ENCODE measurements at places on chromosomes 11 and 22. TPM values are rescaled to one million over a fixed set of nuclear protein-coding genes. Genes with fewer than 3 reads are reported as not detected.

GRCh38 chr22:25193548-25193947 is 6.1 kb upstream of the CRYBB3 start:
- peak; percentile 28 for DNase-seq

DNA sequence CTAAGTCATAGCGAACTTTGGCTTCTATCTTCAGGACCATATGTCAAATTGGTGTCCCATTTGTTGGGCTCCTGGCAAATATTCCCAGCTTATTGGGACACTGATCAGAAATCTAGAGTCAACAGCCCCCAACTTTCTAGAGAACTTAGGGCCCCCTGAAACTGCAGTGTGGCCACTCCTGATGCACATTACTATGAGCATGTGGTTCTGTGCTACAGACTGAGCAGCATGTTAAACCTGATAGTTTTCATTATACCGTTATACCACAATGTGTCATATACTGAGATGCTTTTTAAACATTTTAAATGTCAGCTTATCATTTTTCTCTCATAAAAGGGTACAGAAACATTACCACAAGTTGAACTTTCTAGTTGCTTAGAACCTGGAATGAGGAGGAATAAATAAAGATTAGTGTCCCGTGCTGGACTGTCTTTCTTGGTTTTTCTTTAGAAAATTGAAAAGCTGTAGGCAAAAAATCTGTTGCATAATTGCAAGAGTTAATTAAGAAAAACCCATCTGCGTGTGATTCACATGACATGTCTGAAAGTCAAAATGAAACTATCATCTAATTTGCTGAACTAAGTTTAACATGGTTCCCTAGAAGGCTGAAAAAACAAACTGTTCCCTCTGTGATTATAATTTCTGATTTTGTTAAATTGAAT is 16.4 kb upstream of the CTSC start:
- DNase-seq = no peak

OR10A2 gene
- not detected for polyA plus RNA-seq

DNA sequence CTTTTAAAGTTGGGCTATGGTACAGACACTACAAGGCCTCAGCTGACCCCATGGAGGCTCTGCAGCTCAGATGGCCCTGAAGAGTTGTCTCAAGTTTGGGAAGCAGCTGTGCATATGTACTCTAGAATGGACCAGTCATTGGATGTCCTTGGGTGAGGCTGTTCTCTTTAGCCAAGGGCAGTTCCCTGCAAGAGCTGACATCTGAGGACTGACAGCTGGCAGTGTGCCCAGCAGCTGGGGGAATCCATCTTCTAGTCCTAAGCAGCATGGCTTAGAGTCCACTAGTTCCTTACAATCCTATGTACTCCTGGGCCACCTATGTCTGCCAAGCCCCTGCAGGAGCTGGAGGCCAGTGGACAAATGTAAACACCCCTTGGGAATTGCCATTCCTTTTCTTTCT is 76.5 kb downstream of the C11orf91 start:
- no peak for DNase-seq

DNA sequence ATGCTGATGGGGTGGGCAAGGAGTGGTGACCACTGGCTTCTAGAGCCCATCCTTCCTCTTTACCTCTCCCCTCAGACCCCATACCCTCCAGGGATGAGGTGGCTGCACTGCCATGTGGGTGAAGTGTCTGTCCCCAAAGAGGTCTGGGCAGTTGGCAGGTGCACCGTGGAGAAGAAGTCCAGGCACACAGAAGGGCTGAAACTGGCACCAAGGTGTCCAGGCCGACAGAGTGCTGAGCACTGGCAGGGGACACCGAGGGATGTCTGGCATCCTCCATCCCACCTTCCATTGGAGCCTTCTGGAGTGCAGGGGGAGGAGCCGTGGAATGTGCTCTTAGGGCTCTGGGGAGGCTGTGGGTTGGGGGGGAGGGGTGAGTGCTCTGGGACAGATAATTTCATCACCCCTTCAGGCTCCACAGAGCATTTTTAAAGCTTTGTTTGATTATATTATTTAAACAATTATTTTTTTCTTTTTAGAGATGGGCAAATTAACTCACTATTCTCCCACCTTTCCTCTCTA is 37.9 kb downstream of the PKNOX2 start:
- DNase-seq = no peak

PLAAT3 gene
- 17.0 TPM for polyA plus RNA-seq

- no peak for DNase-seq
Measured at GRCh38 chr22:48695251-48695650, 1132.4 kb downstream of the BRD1 start.

GRCh38 chr11:126834573-126834972 is 166.0 kb downstream of the KIRREL3 start:
- no peak for DNase-seq

GRCh38 chr11:78094250-78094649 is 14.6 kb upstream of the NDUFC2 start:
- no peak for DNase-seq

DNA sequence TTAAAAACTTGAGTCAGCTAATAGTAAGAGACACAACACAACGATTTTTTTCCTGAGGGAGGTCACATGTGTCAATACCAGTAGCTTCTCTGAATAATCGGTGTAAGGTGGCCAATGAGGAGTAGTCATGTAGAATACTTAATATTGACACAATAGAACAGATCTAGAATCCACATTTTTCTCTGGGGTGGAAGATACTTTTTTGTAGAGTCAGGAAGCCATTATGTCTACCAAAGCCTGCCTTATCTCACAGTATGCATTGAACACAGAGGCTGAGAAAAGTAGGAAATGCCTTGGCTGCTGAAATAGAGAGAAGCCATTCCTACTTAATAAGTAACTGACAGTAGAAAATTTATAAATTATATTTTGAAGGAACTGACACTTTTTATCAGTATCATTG is 725.0 kb downstream of the METTL15 start:
- no peak for DNase-seq

- no peak for DNase-seq
Measured at GRCh38 chr11:133926466-133927246, 30.1 kb downstream of the IGSF9B start.

DNA sequence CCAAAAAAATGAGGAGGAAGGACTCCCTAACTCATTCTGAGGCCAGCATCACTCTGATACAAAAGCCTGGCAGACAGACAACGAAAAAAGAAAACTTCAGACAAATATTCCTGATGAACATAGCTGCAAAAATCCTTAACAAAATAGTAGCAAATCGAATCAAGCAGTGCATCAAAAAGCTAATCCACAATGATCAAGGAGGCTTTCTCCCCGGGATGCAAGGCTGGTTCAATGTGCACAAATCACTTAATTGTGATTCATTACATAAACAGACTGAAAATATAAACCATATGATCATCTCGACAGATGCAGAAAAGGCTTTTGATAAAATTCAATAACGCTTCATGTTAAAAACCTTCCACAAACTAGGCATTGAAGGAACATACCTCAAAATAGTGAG is 16.4 kb downstream of the MTMR2 start:
- DNase-seq = no peak

- DNase-seq = no peak
Measured at GRCh38 chr22:28243539-28243938, 324.5 kb upstream of the PITPNB start.

GRCh38 chr22:26027341-26027740 is 141.9 kb upstream of the SEZ6L start:
- DNase-seq = no peak

UBQLNL gene
- polyA plus RNA-seq = 0.62 TPM

DNA sequence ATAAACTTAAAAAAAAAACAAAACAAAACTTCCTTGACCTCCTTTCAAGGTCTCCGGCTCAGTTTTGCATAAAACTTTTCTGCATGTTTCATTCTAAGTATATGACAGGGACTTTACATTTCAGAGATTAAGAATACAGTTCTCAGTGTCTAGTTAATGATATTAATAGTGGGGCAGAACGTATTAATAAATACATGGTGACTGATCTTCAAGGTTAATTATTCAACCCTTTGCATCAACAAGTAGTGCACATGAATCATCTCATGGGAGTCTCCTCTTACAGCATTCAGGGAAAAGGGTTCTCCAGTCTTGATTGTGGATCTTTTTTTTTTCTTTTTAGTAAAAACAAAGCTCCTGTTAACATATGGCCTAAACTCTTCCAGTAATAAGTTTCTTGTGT is 146.8 kb downstream of the KIRREL3 start:
- DNase-seq = no peak

GRCh38 chr11:6587360-6587953 is 16.0 kb downstream of the RRP8 start:
- no peak for DNase-seq

OR4D11 gene
- polyA plus RNA-seq = not detected

OR8A1 gene
- polyA plus RNA-seq = 0.03 TPM

DNA sequence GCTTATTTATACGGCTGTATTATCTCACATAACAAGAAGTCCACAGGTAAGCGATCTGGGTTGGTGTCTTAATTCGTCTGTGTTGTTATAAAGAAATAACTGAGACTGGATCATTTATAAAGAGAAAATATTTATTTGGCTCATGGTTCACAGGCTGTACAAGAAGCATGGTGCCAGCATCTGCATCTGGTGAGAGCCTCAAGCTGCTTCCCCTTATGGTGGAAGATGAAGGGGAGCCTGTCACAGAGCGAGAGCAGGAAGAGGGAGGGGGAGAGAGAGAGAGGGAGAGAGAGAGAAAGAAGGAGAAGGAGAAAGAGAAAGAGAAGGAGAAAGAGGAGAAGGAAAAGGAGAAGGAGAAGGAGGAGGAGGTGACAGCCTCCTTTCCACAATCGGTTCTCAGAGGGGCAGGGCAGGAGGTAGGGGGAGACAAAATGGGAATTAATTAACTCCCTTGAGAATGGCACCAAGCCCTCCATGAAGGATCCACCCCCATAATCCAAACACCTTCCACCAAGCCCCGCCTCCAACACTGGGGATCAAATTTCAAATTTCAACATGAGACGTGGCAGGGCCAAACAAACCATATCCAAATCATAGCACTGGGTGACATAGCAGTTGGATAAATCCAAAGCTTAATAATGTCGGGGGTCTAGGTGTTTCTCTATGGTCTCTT is 15.0 kb upstream of the TRIM44 start:
- DNase-seq = no peak

DNA sequence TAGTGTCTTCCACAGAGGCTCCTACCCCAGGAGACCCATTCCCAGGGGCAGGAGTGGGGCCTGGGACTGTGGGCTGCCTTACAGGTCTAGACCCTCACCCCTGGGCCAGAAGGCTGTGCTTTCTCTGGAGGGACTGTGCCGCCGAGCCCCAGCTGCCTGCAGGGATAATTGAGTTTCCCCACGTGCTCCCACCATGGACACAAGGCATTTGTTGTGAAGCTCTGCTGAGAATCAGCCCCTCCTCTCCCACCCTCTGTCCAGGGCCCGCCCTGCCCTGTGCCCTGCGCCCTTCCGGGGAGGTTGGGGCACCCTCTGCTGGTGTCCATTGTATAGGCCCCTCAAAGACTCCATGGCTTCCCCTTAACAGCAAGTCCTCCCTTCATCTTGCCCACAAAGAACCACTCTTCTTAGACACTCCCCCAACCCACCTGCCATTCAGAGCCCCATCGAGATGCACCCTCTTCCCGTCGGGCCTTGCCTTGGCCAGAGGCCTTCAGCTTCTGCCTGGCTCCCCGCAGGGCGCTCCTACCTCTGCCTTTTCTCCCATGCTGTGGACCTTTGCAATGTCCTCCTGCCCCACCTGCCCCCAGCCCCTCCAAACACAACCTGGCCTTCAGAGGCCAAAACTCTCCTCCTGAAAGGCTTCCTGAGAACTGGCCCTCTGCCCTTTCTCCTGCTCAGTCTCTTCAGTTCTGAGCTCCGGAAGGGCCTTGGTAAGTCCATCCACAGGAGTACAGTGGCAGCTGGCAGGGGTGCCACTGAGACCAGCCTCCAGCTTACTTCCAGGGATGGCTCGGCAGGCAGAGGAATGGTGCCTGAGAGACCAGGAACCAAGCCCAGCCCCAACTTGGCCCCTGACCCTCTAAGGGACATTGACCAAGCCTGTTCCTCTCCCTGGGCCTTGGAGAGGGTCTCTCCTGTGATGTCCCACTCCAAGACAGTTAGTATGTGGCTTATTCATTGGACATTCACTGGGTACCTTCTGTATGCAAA is 22.4 kb downstream of the DUSP8 start:
- no peak for DNase-seq

GRCh38 chr22:30310881-30311771 is 15.6 kb downstream of the TBC1D10A start:
- peak; percentile 68 for DNase-seq

RFPL1 gene
- 1.1 TPM for polyA plus RNA-seq

MRGPRX3 gene
- polyA plus RNA-seq = not detected

GRCh38 chr22:40473703-40474102 is 103.3 kb downstream of the SGSM3 start:
- no peak for DNase-seq

SLC2A11 gene
- polyA plus RNA-seq = 28.2 TPM

GRCh38 chr11:107018219-107018901 is at the start of gene GUCY1A2:
Gene GUCY1A2, minus strand, starts transcription at chr11:107018476. Its CDS starts 421 bp downstream, at chr11:107018055.
- DNase-seq = no peak

DNA sequence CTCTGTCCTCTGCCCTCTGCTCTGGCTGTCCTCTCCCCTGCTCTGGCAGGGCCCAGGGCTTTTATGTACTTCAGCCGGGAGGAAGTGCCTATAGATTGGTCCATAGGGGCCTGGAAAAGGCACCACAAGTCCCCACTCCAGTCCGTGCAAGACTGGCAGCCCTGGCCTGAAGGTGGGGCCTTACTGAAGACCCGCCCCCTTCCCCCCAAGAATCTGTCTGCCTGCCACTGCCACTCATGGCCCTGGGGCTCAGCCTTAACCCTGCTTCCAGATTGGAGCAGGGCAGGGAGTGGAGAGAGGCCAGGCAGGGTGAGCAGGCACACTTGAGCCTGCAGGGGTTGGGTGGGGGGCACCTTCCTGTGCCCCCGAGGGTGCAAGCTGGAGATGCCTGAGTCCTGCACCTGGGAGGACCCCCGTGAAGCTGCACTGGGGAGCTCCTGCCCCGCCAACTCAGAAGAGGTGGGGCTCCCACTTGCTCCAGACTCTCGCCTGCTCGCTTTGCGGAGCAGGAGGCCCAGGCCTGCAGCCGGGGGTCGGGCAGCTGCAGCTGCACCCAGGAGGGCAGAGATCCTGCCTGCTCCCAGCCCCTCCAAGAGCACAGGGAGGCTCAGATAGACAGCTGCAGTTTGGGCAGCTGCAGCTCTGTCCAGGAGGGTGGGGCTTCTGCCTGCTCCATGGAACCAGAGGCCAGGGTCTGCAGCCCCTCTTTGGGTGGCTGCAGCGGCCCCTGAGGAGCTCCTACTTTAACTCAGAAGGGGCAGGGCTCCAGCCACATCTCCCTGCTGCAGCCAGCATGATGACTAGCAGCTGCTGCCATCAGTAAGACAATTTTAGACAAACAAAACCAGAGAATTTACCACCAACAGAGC is 51.0 kb upstream of the SC5D start:
- DNase-seq = peak; percentile 10

DNA sequence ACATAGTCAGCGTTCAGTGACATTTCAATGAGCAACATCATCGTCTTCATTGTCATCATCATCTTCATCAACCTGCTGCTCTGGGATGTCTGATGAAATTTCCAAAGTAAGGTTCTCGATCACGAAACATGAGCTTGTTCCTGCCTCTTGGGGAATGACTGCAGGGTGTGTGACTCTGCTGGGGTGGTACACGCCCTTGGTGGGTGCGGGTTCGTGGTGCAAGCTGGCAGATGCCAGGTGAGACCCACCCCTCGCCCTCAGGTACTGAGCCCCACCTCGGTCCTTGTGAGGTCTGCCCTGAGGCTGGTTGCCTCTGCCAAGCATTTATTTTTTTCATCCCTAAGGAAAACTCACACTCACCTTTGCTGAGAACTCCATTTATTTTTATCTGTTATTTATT is 1389.2 kb downstream of the TBC1D22A start:
- DNase-seq = no peak

Measured in renal cortex interstitium (tissue), 15 donors.